H54 (cell line): ENCODE measurements at places on chromosomes 16 and 17.

GRCh38 chr17:4806456-4806776 is 536 bp upstream of the PLD2 start:
- no peak for DNase-seq

DNA sequence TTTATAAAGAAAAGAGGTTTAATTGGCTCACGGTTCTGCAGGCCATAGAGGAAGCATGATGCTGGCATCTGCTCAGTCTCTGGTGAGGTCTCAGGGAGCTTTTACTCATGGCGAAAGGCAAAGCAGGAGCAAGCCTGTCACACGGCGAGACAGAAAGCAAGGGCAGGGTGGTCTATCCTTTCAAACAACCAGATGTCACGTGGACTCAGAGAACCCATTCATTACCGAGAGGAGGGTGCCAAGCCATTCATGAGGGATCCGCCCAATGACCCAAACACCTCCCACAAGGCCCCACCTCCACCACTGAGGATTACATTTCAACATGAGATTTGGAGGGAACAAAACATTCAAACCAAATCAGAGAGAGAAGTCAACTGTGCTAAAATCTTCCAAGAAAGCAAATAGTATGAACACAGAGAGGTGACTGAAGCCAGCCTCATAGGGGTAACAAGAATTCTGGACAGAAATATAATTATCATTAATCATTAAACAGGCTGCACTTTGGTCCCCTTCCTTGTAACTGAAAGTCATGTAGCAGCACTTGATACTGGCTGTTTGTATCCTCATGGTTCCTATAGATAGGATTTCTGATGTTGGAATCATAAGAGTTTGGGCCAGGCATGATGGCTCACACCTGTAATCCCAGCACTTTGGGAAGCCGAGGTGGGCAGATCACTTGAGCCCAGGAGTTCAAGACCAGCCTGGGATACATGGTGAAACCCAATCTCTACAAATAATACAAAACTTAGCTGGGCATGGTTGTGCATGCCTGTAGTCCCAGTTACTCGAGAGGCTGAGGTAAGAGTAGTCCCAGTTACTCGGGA is 52.5 kb upstream of the B4GALNT2 start:
- DNase-seq = no peak

- DNase-seq = peak; percentile 82
Observed at GRCh38 chr16:48164907-48165715, 9.3 kb upstream of the ABCC12 start.

- no peak for DNase-seq
Observed at GRCh38 chr17:45410144-45411091, 22.3 kb downstream of the ARHGAP27 start.

- no peak for DNase-seq
Observed at GRCh38 chr16:67884-68789, 4.3 kb downstream of the RHBDF1 start.

DNA sequence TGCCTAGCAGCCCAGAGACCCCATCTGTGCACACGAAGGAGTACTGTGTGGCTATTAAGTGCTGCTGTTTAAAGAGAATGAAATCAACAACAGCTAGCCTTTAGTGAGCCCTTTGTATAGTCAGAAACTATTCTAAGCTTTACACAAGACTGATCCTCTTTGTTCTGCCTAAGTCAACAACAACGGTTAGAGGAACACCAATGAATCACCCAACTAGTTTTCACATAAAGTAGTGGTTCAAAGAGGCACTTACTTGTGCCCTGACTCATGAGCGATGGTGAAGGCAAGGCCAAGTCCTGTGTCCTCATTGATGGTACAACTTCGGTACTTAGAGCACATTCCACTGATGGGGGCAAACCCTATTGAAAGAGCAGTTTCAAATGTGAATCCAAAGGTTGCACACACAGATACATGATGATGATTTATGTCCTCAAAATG is 75.8 kb downstream of the ADAMTS18 start:
- DNase-seq = peak; percentile 30

DNA sequence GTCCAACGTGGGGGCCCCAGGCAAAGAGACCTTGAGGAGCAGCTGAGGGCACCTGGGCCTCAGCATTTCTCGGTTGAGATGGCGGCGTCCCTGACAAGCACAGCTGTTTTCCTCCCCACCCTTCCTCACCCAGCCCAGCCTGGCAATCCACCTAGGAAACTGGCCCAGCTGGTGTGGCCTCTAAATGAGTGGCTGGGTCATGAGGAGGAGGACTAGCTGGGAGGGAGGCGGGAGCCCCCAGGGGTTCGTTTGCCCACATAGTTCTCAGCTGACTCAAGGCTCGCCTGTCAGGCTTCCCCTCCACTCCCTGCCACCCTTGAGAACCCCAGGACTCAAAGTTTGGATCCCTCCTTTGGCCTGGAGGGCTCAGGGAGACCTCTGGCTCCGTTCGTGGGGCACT is 5.9 kb downstream of the RNF222 start:
- DNase-seq = peak; percentile 68

- no peak for DNase-seq
Observed at GRCh38 chr17:10177913-10178505, 20.4 kb downstream of the GAS7 start.

- DNase-seq = peak; percentile 63
Observed at GRCh38 chr16:48918520-48919258, 308.7 kb upstream of the N4BP1 start.

GRCh38 chr17:79388556-79389295 is 222.1 kb downstream of the RBFOX3 start:
- peak; percentile 68 for DNase-seq

- no peak for DNase-seq
Observed at GRCh38 chr17:63531022-63531965, 8.1 kb downstream of the KCNH6 start.

GRCh38 chr16:52033992-52034391 is 513.0 kb downstream of the TOX3 start:
- DNase-seq = no peak

- DNase-seq = no peak
Observed at GRCh38 chr17:78759969-78760352, 22.1 kb downstream of the CYTH1 start.

DNA sequence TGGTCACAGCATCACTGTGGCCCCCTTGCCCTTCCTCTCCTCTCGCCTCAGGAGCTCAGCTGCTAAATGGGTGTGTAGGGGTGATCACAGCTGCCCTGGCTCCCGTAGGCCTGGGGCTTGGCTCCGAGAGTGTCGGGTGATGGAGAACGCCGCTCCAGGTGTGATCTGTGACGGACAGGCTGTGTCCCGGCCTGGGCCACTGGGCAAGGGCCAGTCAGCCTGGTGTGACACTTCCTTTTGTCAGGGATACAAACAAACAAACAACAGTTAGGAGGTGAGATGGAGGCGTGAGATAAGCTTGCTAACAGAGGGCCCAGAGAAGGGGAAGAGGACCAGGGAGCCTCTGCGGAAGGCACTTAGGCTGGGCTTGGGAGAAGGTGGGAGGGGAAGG is 2.0 kb downstream of the ADGRG1 start:
- DNase-seq = no peak

DNA sequence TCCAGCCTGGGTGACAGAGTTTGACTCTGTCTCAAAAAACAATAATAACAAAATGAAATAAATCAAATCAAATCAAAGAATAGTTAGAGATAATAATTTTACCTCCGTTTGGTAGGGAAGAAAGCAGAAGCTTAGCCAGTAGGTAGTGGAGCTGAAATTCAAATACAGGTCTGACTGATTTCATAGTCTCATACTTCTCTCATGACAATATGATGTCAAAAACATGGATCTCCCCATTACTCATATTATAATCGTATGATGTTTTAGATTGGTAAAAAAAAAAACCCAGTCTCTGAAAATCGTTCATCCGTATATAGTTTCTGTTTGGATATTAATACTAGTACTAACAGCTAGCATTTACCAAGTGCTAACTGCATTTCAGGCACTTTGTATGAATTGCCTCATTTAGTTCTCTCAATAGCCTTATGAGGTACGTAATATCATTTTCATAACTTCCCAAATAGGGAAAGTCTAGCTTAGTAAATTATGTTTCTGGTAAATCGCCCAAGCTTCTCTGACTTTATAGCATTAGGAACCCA is 48.7 kb downstream of the CDH8 start:
- no peak for DNase-seq

DNA sequence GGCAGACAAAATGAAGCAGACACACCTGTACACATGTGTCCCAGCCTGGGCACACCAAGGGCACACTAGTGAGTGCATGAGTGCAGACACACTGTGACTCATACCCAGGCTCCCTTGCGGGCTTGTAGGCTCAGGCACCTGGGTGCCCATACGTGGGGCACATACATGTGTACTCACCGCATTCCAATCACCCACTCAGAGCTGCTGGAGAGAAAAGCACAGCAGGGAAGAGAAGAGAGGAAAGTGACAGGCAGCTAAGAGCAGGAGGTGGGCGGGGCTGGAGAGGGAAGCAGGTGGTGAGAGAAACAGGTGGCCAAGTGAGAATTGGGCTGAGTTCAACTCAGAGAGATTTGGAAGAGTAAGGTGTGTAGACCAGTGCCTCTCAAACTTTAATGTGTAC is 54.0 kb downstream of the TMEM132E start:
- DNase-seq = no peak

GRCh38 chr17:3039736-3040135 is 23.7 kb downstream of the OR1D5 start:
- DNase-seq = no peak

- DNase-seq = no peak
Observed at GRCh38 chr17:73112246-73112645, 19.8 kb upstream of the SLC39A11 start.

DNA sequence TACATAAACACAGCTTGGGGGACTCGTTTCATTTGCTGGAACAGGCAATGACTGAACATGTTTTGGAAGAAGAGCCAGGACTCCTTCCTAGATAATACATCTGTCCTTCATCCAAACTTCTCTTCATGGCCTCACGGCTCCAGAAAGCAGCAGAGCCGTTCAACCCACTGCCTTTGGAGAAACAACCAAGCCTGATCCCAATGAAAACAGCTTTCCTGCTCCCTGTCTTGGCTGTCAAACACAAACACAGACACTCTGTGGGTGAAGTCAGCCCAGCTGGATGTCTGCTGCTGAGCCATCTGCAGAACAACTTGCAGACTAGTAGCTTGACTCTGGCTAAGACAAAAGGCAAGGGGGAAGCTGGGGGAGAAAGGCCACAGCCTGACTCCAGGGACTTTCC is 345.1 kb upstream of the PSMD7 start:
- no peak for DNase-seq

GRCh38 chr16:85665929-85666328 is 22.8 kb downstream of the GINS2 start:
- DNase-seq = no peak

DNA sequence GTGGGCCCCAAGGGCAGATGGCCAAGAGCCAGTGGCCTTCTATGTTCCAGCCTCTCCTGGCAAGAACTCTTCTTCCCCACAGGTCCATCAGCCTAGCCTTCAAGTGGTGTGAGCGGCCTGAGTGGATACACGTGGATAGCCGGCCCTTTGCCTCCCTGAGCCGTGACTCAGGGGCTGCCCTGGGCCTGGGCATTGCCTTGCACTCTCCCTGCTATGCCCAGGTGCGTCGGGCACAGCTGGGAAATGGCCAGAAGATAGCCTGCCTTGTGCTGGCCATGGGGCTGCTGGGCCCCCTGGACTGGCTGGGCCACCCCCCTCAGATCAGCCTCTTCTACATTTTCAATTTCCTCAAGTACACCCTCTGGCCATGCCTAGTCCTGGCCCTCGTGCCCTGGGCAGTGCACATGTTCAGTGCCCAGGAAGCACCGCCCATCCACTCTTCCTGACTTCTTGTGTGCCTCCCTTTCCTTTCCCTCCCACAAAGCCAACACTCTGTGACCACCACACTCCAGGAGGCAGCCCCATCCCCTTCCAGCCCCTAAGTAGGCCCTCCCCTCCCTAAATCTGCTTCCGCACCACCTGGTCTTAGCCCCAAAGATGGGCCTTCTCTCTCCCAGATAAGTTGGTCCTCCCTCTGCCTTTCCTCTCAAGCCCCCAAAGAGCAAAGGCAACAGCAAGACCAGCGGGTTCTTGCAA is 5.2 kb downstream of the G6PC3 start:
- no peak for DNase-seq

- no peak for DNase-seq
Observed at GRCh38 chr17:40610359-40610758, 37.3 kb downstream of the SMARCE1 start.

GRCh38 chr17:47718634-47719405 is 14.2 kb upstream of the TBX21 start:
- no peak for DNase-seq

DNA sequence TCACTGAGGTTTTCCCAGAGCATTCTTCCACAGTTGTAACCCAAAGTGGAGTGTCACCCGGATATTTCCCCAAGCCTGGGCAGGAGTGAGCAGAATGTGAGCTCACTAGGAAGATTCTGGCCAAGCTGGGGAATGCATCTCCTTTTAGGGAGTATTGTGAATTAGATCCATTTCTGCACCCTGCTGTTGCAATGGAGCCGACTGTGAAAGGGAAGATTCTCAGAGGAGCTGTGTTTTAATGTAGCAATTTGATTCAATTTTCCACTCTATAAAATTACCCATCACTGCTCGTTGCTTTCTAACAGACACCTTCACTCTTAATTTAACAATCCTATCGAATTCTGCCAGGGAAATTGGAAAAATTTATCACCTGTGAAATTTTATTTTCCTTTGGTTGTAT is 70.8 kb downstream of the SNX11 start:
- DNase-seq = no peak

DNA sequence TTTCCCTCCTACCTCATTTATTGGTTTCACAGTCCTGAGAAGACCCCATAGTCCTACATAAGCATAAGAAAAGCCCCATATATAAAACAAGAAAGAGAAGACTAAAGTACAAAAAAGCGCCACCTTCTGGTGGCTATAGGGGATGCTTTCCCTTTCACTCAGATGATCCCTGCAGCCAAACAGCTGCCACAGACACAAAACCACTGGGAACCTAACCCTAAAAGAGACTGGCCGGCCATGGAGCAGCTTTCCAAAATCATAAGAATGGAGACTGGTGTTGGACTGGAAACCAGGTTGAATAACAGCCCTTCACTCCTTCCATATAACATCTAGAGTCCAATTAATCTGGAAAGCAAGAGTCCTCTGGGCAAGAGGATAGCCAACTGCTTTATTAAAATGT is 11.4 kb downstream of the DYNC1LI2 start:
- no peak for DNase-seq

- no peak for DNase-seq
Observed at GRCh38 chr17:47726796-47727703, 6.0 kb upstream of the TBX21 start.

GRCh38 chr17:19978209-19978802 is 678 bp upstream of the AKAP10 start:
- no peak for DNase-seq

DNA sequence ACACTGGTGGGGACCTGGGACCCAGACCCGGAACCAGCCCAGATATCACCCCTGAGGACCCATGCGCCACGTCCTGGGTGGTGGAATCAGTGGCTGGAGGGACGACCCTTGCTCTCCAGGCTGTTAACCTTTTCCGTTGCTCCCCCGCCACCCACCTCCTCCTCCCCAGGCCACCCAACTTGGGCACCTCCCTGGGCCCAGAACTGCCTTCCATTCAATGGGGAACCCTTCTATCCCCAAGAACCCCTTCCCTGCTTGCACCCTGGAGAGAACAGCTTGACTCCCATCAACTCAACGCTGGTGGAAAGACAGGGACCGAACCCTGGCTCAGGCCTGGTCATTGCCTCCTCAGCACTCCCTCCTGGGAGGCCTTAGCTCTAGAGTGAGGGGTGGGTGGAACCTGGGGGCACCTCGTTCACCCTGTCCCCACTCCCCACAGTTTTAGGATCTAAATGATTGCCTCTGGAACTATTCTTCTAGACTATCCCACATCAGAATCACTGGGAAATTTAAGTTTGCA is 5.7 kb upstream of the IL32 start:
- DNase-seq = no peak

GRCh38 chr17:78886954-78887353 is 16.0 kb downstream of the CEP295NL start:
- DNase-seq = no peak

GRCh38 chr17:38922538-38923297 is 2.7 kb upstream of the LASP1NB start:
- DNase-seq = peak; percentile 56
